Cerebellar nuclear complex (tissue), 1 donor: ENCODE measurements at places on chromosomes 7 and 10.

- no peak for DNase-seq
Observed at GRCh38 chr7:117124591-117125220, 171.4 kb downstream of the ST7 start.

DNA sequence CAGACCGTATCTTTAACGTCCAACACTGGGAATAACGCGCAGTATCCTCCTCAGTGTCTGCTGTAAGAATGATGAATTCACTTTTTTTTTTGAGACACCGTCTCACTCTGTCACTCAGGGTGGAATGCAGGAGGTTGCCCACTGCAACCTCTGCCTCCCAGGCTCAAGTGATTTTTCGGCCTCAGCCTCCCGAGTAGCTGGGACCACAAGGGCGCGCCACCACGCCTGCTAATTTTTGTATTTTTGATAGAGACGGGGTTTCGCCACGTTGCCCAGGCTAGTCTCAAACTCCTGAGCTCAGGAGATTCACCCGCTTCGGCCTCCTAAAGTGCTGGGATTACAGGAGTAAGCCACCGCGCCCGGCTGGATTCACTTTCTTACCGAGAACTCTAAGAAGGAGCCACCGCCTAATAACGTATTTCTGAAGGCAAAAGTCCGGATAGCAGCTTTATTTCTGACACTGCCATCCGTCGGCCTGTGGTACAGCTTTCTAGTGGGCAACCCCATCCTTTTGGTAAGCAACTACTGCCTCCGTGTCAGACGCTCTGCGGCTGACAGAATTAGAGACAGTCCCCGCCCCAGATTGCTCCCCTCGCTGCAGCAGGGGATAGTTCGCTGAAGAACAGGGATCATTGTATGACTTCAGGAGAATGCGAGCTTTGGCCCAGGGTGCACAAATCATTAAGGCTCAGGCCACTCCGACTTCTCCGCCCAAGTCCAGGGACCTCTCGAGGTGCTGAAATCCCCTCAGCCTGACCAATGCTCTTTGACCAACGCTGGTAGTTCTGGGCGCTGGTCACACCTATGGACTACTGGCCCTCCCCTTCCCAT, 662 bp downstream of the POLR3A start:
- DNase-seq: no peak

GRCh38 chr10:52440612-52441285, 126.7 kb downstream of the DKK1 start:
- no peak for DNase-seq

DNA sequence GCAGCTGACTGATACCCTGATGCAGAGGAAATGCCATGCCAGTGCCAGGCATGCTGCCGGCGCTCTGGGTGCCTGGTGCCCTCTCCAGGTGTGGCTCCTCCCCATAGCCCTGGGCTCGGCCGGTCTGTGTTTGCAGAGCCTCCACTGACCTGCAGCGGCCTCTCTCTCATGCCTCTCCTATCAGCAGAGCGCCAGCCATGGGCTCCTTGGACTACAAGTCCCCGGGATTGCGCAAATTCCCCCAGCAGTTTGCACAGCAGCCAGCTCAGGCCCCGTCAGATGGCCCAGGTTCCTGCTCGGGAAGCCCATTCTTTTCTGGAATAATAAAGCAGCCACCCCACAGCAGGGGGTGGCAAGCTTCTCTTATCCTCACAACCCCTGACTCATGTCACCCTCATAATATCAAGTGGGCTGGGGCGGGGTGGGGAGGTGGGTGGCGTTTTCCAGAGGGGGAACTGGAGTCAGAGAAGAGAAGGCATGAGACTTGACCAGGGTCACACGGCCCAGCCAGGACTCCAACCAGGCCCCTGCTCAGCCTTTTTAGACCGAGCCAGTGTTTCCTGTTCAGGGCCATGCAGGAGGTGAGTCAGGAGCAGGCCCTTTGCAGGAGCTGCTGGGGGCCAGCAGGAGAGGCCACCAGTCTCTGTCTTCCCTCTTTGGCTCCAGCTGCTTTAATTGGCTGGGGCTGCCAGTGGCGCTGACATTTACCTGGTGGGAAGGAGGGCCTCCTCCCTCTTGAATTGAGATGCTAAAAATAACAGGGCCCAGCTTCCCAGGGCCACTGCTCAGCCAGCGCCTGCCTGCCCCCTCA, 58.6 kb downstream of the ZMIZ1 start:
- DNase-seq: no peak

DNA sequence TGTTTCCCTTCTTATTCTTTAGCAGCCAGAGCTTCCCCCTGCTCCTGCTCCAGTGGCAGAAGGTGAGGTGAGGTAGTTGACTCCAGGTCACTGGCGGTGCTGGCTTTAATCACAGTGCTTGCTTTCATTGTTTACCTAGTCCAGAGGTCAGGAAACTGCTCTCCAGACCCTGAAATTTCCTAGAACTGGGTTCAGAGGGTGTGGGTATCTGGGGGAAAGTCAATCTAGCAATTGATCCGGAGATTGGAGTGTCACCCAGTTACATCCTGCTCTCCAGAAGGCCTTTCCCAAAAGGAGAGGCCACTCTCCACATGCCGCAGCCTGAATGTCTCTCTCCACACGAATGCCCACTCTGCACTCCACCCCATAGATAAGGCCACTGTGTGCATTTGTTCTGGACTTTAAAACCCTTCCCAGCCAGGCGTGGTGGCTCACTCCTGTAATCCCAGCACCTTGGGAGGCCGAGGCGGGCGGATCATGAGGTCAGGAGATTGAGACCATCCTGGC, 2.1 kb upstream of the MBL2 start:
- DNase-seq: no peak

DNA sequence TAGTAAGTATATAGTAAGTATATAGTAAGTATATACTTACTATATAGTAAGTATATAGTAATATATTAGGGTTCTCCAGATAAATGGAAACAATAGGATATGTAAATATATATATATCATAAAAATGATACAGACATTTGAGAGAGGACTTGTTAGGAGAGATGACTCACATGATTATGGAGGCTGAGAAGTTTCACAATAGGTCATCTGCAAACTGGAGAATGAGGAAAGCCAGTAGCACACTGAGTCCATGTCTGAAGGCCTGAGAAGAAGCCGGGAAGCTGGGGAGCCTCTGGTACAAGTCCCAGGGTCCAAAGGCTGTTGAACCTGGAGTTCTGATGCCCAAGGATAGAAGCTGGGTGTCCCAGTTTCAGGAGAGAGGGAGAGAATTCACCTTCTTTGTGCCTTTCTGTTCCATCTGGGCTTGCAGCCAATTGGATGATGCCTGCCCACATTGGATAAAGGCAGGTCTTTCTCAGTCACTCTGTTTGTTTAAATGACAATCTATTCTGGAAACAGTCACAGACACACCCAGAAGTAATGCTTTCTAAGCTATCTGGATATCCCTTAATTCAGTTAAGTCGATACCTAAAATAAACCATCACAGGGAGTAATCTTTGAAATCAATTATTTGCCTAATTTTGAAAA, 205.5 kb upstream of the CDC14C start:
- no peak for DNase-seq

GRCh38 chr10:7944215-7944480, 110.3 kb upstream of the GATA3 start:
- DNase-seq: no peak

DNA sequence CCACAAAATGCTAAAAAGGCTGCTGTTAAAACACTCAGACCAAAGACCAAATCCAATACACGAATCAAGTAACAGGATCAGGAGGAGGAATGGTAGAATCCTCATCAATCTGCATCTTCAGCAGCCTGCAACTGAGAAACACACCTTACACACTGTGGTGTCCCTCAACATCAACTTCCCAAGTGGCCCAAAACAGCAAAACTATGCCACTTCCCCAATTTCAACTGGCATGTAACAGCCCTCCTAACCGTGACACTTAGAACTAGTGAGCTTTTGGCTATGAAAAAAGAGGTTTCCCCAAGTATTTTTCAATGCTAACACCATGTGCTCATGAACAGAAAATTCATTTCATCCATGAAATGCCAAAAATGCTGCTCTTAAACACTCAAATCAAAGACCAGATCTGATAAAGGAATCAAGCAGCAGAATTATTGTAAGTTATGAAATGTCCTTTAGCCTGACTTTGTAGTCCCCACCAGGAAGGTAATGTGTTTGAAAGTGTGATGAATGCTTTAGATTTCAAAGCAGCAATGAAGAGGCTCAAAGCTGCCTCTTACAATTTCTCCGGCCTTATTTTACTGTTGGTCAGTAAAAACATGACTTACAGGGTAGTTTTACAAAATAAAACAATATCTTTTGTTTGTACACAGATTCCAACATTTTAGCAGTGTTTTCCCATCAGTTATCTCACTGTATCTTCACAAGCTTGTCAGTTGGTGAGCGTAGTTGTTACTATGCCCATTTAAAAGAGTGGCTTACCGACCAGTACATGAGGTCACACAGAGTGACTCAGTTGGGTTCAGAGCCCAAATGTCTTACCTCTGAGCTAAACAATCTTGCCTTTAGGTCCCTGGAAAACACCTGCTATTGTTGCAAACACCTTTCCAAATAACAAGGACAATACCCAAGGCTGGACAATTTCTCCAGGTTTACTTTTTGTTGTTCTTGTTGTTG, 65.7 kb upstream of the ASAH2 start:
- DNase-seq: no peak

GRCh38 chr7:36236073-36236472, 83.0 kb downstream of the EEPD1 start:
- no peak for DNase-seq

DNA sequence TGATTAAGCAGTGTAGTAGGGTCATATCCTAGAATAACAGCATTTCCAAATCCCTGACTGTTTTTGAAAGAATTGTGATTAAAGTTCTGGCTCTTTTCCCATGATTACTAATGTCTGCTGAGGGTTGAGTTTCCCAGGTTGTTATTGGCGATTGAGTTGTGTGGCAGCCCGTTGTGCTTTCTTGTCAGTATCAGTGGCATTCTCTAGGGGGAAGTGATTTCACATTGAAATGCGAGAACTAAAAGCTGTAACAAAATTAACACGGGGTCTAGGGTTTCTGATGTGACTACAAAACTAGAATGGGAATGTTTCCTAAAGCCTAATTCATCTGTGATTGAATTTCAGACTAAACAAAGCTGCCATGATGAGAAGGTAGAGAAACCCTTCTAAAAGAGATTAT, 349.4 kb downstream of the EXOC4 start:
- DNase-seq: no peak

DNA sequence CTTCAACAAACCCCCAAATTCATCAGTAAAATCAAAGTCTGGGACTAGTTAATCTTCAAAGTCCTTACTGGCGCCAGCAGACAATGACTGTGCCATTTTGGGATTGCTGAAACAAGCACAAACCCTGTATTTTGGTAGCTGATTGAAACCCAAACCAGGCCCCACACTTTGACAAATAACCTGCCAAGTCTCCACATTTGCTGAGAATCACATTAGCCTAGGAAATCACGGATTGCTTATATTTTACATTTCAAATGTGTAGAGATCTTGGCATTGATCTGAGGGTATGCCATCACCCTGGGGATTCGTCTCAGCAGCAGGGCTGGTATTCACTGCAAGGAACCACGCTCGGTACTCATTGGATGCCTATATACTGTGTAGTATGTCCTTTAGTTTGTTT, 501.1 kb downstream of the CALN1 start:
- DNase-seq: no peak

DNA sequence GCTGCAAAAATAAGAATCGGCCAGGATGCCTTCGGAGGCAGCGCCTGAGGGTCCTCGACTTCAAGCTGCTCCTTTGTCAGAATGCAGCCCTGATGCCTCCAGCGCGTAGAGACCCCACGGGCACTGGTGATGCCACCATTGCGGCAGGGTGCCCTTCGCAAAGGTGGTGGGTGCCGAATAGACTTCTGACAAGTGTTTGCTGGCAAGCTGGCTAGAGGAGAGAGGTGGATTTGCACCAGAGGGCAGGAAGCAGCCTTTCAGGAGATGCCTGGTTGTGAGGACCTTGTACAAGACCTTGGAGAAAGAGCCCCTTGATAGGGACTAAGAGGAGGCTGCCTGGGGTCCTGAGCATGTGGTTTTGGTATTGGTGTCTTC, 103.2 kb upstream of the PPIF start:
- no peak for DNase-seq

DNA sequence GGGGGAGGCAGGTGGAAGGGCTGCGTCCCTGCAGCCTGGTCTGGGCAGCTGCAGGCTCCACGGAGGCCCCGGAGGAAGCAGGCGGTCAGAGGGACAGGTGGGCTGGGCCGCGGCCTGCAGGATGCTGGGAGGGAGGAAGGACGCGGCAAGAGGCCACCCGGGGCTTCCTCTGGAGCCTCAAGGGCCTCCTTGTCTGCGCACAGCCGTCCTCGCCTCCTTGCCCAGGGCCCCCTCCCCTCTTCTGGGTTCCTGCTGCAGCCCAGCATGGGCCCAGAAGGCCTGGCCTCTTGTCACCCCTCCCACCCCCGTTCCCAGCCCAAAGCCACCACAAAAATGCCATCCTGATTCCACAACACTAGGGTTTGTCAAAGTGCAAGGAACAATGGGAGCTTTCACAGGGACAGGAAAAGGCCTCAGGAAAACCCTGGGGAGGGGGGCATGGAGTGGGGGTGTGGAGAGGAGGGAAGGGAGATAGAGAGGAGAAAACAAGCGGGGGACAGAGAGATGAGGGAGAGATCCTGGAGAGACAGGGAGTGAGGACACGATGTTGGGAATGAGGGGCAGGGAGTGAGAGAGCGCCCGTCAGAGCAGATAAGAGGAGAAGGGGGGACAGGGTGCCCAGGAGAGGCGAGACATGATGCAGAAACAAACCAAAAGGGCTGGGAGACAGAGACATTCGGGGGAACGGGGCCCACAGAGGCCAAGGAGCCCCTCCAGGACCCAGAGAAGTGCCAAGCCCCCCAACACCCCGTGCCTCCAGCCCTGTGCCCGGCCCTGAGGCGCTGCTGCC, 41.8 kb downstream of the ZCCHC24 start:
- no peak for DNase-seq

DNA sequence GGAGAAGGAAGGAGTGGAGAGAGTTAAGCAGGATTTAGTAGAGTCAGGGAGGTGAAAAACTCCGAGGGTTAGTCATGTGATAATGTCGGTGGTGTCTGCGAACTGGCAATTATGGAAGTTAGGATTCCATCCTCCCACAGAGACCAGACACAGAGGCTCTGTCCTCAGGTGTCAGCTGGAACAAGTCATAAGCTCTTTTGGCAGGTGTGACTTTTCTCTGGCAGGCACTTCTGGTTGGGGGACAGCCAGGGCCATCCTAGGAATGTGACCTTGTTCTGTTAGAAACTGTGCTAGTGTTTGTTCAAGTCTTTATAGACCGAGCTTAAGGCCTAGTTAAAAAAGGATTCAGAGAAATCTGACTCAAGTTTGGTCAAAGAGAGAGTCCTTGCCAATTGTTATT, 371.0 kb downstream of the DPP6 start:
- no peak for DNase-seq

DNA sequence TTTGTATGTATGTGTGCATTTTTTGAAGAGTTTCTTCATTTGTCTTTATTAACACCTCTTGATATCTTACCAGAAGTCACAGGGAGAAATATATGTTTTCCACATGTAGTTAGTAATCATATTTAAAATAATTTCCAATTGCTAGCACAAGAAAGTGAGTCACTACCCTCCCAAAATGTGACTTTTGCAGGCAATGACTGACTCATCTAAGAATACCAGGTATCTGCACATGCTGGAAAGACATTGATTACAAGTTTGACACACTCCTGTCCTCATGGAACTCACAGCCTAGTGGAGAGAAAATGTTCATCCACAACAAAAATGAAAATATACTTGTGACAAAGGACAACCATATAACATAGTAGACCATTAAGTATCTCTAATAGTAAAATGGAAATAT, 82.9 kb downstream of the SEMA3D start:
- DNase-seq: no peak
